Stimulated activated naive B cell treated with anti-CD40 and anti-IgM and Interleukin-4, amounts not matched to agents 10 μg/mL and 1 μg/mL and 100 μg/mL, for 72 hours (primary cell): ENCODE measurements at places on chromosomes 6 and 20.

- DNase-seq: no peak
Observed at GRCh38 chr6:157868835-157869234, 45.8 kb downstream of the SNX9 start.

- DNase-seq: no peak
Observed at GRCh38 chr6:31450751-31451150, 47.2 kb upstream of the MICB start.

DNA sequence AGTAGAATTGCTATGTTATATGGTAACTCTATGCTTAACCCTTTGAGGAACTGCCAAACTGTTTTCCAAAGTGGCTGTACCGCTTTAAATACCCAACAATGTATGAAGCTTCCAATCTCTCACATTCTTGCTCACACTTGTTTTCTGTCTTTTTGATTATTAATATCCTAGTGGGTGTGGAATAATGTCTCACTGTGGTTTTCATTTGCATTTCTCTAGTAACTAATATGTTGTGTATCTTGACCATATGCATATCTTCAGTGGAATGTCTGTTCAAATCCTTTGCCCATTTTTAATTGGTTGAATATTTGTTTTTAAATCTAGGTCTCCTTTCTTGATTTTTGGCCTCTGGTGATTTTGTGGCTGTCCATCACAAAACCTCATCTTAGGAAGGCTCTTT is 177.8 kb upstream of the PLCB4 start:
- no peak for DNase-seq

GRCh38 chr6:167703347-167703746 is 123.4 kb upstream of the AFDN start:
- no peak for DNase-seq

DNA sequence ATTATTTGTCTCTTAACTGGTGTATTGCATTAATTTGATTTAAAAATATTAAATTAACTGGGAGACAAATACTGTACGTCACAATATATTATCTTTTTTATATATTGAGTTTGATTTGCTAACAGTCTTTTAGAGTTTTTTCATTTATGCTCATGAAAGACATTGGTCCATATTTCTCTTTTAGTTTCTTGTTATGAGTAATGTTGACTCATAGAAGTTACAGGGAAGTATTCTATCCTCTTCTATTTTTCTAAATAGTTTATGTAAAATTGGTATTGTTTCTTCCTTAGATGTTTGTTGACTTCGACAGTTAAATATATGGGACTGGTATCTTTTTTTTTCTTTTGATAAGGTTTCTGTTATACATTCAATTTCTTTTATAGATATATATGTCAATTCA is 1115.6 kb upstream of the CITED2 start:
- no peak for DNase-seq

DNA sequence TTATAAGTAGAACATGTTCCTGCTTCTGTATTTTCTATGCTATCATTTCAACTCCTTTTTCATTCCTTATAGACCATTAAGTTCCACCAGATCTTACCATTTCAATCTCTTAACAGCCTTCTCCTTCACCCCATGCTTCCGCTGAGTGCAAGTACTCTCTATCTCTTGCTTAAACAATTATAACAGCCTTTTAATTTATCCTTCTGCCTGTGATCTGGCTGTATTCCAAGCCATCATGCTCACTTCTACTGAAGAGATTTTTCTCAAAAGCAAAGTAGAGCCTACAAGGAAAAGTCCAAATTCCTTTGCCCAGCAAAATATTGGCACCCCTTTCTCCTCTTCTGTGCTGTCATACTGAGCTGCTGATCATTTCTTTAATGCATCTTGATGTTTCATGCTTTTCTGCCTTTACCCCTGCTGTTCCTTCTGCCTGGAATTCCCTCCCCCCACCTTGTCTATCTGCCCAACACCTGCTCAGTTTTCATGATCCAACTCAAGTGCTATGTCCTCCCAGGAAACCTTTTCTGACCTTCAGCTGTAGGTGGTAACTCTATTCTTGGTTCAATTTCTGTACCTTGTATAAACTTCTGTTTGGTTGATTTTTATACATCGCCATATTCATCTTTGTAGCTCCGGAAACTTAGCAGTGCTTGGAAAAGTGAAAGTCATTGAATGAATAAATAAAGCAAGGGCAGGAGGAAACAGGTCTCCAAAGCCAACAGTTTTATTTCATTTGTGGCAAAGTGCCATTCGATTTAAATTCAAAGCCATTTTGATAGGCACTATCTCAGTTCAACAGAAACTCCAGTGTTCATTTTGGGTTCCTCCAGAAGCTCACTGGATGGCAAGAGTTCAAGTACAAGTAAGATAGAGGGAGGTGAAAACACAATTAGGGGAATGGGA is 10.5 kb upstream of the BMP2 start:
- no peak for DNase-seq

- DNase-seq: no peak
Observed at GRCh38 chr6:136886091-136886490, 36.0 kb upstream of the SLC35D3 start.

- no peak for DNase-seq
Observed at GRCh38 chr6:3869284-3869631, 20.1 kb downstream of the FAM50B start.

DNA sequence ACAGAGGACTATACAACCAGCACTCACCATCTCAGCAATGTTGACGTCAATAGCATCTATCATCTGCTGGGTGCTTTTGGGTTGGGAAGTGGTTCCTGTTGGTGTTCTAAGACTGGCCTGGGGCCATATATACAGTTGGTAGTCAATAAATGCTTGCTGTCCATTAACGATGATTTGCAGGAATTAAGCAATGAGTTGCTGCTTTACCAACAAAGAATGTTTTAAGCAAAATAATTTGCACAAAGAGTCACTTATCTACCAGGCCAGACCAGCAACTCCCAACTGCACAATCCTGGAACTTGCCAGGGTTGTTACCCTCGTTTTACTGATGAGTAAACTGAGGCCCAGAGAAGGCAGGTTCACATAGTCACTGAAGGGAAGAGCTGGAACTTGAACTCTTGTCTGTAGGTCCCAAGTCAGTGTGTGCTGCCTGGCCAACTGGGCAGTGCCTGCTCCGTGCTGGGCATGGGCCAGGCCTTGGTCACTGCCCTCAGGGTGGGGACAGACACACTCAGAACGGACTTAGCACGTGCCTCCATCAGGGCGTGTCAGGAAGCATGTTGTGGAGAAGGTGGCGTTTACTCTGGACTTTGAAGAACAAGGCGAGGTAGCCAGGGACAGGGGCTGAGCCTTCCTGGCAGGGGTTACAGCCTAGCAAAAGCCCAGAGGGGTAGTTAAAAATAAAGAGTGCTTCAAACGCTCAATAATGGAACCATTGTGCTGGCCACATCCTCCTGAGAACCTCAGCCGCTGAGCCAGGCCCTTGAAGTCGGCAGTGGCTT is 2.5 kb upstream of the SRC start:
- DNase-seq: no peak

GRCh38 chr6:121961619-121962125 is 437.8 kb upstream of the HSF2 start:
- DNase-seq: no peak

DNA sequence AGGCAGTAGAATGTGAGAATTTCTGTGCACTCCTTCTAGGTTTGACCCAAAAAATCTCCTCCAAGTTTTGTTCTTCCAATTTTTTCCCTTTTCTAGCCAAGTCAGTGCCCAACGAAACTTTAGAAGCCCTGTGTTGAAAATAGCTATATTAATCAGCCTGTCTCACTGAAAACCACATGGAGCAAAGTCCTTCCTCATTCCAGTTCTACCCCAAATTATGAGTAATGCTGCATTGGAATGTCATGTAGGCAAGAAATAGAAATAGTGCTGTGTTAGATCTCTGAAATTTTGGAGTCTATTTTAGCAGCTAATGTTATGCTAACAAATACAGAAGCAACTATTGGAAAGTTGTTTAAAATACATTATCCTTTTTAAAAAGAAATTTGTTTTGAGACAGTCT is 725.5 kb downstream of the TBC1D32 start:
- no peak for DNase-seq

- DNase-seq: no peak
Observed at GRCh38 chr6:12594530-12594893, 122.1 kb upstream of the PHACTR1 start.

DNA sequence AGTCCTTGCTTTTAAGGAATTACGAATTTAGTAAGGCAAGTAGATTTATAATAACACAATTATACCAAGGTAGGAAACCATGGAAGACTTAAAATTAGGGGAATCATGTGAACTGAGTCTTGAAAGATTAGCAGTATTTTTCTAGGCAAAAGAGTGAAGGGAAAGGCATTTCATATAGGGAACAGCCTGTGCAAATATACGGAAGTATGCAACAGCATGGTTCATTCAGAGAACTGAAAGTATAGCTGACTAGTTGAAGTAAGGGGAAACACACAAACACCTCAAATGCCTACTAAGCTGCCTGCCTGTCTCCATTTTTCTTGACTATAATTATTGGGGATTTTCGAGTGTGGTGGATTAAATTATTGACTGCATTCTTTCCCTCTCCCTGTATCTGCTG is 39.0 kb upstream of the ECHDC1 start:
- no peak for DNase-seq

DNA sequence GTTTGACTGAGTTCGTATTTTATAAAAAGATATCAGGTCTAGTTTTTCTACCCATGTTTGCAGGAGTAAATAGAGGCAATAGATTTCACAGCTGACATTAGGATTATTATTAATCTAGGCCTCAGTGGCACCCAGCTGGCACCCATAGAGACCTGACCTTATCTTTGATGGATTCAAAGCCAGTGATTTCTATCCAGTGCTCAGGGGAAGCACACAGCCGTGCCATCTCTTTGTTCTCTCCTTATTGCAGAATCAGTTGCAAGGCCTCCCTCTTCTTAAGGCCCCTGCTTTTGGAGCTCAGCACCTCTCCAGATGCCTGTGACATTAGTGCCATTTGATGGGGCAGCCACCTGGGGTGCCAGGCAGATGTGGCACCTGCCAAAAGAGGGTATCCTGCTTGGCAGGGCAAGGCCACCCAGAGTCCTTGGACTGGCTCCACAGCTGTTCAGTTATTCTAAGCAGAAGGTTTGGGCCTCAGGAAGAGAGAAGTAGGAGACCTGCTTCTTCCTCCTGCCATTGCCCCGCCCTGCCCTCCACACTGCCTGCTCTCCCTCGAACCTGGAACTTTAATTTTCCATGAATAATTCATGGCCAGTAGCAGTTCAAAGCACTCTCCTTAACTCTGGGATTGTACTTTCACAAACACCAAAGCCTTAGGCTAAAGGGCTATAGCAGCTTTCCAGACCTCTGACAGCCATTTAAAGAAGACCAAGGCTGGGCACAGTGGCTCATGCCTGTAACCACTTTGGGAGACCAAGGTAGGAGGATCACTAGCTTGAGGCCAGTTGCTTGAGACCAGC is 206.3 kb downstream of the ZDHHC14 start:
- DNase-seq: no peak

DNA sequence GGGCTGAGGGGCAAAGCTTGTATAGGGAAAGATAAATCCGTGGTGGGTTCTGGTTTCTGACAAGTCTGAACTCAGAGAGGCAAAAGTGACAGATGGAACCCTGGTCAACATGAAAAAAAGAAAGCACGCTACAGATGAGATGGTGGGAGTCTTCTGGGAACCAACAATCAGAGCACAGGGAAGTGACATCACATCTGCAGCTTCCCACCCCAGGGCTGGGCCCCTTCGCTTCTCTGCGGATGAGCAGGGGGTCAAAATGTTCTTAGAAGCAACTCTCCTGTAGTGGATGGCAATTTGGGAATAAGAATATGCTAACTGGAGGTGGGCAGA is 129.2 kb upstream of the AKAP12 start:
- DNase-seq: no peak

GRCh38 chr20:53255102-53255710 is 283.0 kb downstream of the TSHZ2 start:
- DNase-seq: no peak

- DNase-seq: peak; percentile 4
Observed at GRCh38 chr6:133241086-133241900, at the start of gene EYA4. Gene EYA4 (plus strand): TSS chr6:133241357. CDS start chr6:133274781, 33,424 bp downstream.

DNA sequence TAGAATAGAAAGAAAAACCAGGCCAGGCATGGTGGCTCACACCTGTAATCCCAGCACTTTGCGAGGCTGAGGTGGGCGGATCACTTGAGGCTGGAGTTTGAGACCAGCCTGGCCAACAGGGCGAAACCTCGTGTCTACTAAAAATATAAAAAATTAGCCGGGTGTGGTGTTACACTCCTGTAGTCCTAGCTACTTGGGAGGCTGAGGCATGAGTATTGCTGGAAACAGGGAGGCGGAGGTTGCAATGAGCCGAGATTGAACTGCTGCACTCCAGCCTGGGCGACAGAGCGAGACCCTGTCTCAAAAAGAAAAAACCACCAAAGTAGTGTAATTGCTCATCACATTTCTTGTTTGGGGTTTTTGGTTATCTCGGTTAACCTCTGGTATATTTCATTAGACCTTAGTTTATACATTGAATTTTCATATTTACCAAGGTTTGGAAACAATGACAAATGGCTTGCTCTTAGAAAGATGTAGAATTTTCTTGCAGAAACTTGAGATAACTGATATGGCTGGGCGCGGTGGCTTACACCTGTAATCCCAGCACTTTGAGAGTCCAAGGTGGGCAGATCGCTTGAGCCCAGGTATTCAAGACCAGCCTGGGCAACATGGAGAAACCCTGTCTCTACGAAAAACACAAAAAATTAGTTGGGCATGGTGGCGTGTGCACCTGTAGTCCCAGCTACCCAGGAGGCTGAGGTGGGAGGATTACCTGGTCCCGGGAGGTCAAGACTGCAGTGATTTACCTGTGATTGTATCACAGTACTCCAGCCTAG is 14.2 kb downstream of the ITCH start:
- peak; percentile 31 for DNase-seq

DNA sequence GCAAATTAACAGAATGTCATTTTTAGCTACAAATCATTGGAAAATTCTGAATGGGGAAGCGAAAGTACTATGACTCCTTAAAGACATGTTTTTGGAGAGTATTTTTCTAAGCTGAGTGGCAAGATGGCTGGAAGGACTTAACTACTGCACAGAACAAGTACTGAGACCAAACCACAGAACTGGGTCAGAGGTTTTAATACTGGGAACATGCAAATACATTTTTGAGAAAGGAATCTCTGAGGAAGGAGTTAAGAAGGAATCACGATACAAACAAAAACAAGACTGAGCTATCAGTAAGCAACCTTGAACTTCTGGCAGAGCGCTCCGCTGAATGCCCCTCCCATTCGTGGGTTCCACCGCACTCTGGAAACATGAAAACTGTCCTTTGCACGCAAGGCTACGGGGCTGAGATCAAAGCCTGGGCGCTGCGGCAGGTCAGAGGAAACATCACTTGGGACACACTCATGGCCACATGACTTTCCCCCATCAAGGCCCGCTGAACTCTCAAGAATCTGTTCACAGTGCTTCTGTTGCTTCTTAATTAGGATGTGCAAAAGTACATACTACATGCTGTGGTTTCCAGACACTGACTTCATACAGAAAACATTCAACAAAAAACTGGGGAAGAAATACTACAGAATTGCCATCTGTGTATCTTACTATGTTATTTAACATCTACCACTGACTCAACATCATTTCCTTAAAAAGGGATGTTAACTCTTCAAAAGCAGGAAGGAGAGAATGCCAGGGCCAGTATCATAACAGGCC is 27.8 kb downstream of the SLC23A2 start:
- DNase-seq: peak; percentile 88
